ENCODE measurements at places on chromosomes 3 and 15.

- no peak for DNase-seq
These were observed 693 bp downstream of the DISP2 start for GRCh38 chr15:40358471-40359353.

DNA sequence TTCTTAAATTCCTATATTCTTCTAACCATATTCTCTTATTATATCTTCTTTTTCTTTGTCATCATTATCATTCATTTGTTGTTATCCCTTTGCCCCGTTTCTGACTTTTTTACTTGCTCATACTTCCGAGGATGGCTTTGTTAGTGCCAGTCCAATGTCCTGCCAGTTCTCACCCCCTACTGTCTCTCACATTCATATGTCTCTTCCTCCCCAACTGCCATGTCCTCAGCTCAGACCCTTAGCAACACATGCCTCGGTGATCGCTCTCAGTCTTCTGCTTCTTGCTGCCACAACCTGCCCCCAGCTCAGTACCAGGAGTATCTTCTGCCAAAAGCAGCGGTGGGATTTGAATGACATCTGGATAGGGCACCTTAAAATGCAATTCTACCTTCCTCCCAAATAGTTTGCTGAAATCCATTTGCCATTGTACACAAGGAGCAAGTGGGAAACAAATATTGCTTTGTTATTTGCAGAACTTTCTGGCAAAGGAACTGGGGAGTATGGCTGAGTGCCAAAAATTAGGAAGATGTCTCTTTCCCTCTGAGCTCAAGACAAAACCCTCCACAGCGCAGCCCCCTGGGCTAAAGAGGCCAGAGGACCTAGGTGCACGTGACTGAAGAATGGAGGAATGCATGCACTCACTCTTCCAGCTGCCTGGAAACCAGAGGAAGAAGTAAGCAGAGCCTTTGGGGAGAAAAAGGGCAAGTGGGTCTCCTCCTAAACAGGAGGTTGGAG, 57.7 kb upstream of the CTNNB1 start:
- no peak for DNase-seq

GRCh38 chr3:194220901-194221326, 85.0 kb downstream of the HES1 start:
- DNase-seq: no peak

DNA sequence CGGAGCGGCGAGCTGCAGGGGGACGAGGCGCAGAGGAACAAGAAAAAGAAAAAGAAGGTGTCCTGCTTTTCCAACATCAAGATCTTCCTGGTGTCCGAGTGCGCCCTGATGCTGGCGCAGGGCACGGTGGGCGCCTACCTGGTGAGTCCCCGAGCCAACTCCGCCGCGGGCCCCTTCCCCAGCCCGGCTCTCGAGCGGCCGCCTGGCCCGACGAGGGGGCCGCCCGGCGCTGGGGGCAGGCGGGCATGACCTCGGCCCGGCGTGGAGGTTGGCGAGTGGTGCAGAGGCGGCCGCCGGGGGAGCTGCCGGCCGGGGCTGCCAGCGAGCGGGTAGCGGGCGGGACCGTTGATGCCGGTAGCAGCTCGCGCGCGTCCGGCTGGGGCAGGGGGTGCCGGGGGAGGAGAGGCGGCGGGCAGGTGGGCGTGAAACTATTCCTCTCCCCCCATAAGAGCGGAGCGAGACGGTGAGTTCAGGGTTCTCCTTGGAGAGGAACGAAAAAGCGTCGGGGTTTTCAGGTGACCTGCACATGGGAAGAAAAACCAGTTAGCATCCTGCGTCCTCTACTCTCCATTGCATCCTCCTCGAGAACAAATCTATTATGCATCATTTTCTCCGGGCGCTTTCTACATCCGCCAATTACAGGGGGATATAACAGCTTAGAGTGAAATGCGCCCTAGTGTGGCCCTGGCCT, 585 bp downstream of the SLCO3A1 start:
- DNase-seq: peak; percentile 23

DNA sequence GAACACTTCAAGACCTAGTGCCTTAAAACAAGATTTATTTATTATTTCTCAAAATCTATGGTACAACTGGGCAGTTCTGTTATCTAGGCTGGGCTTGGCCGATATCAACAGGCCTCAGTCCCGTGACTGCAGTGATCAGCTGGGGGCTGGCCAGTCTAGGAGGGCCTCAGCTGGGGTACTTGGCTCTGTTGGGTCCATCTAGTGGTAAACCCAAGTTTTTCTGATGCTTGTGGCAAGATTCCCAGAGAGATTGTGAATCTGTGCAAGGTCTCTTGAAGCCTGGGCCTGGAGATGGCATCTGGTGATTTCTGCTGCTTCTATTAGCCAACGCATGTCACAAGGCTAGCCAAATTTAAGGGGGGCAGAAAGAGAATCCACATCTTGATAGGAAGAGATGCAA, 482.4 kb upstream of the SGO1 start:
- DNase-seq: no peak

DNA sequence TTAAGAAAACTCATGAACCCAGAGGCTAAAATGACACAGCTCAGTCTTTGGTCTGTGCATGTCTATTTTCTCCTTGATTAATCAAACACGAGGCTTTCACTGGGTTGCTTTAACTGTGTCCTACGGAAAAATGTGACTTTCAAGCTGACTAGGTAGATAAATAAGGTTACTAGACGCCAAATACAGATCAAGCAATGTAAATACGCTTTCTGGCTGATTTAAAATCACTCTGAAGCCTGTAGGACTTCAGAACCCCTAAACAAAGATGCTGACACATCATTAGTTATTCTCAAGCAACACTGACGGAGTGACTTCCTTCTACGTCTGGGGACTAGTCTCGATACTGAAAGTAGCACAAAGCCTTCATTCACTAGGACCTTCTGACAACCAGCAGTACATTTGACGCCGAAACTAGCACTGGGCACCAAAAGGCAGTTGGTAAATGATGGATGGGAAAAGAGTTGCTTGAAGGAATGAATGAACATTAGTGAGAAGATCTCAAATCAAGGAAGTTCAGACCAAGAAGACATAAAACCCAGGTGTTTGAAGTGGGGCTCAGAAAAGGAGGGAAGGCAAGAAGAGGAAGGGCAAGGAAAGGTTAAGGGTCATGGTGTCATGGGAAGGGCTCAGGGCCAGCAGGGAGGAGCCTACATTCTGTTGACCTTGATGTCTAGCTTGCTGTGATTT, 67.1 kb upstream of the CDV3 start:
- DNase-seq: peak; percentile 57

DNA sequence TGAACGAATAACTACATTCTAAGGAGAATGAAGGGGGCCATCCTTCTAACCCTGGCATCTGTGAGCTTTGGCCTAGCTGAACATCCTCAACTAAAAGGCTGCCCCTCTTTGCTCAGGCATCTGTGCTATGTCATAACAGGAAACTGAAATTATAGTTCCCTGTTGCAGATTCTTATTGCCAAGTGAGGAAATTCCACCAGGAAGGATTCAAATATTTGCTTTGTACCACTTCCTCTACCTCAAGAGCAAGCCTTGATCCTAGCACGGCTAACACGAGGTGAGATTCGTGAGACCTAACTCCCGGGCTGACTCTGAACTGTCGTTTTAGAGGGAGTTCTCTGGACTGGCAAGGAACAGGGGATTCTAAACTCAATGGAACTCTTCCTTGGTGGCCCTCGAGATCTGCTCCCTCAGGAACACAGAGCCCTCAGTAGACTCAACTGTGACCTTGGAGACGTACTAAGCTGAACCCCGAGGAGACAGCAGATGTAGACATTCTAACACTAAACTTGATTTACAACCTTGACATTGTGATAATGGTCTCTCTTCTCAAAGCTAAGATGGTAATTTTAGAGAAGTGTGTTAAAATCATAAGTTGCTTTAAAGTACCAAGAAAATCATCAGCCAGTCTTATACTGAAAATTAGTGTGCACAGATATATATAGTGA, 4.2 kb downstream of the SPG21 start:
- DNase-seq: peak; percentile 90

DNA sequence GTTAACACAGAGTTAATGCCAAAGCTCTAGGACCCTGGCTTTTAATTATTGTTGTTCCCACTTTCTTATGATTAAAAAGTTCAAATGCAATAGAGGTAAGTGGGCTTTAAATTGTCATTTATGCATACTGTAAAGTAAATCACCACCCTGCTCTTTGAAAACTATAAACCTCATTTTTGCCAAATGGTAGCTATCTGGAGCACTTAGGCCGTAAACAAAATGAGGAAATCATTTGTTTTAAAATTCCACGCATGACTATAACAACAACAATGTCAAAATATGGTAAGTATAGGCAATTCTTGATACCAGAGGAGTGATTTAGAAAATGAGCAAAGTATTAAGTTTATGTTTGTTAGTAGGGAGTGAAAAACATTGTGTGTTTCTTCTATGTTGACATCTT, 1.8 kb downstream of the UNC13C start:
- no peak for DNase-seq

DNA sequence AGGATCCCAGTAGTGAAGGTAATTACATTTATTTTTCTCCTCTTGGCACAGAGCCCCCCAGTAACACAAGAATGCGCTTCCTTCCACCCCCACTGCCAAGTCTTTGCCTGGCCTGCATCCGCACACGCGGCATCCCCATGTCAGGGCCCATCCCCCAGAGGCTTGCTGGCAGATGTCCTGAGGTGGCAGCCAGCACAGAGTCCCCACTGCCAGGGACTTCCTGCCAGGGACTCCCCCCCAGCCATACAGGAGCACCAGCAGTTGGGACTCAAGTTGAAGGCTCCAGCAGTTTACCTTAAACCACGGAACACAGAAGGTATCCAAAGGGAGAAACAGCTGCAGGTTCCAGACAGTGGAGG, 41.0 kb downstream of the MEGF11 start:
- DNase-seq: no peak

GRCh38 chr3:73577704-73578103, 47.0 kb downstream of the PDZRN3 start:
- no peak for DNase-seq

GRCh38 chr15:70199124-70199482, 101.4 kb upstream of the TLE3 start:
- no peak for DNase-seq

DNA sequence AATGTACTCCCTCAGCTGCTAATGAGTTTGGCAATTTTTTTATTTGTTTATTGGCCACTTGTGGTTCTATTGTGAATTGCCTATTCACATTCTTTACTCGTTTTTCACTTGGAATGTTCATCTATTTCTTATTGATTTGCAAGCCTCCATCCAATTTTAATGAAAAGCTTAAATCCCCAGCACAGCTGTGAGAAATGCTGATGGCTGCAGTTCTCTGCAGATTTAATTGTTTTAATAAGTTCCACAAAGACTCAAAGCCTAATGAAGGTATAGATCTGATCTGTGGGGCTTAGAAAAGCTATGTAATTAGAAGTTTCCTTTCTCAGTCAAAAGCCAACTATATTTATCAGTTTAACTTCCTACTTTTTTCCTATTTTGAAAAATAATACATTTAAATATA, 41.5 kb downstream of the LYZL4 start:
- no peak for DNase-seq

GRCh38 chr3:120450600-120451271, at the start of gene FSTL1:
FSTL1 (minus strand) TSS chr3:120450992; CDS start chr3:120450746, 246 bp downstream.
- DNase-seq: peak; percentile 3

DNA sequence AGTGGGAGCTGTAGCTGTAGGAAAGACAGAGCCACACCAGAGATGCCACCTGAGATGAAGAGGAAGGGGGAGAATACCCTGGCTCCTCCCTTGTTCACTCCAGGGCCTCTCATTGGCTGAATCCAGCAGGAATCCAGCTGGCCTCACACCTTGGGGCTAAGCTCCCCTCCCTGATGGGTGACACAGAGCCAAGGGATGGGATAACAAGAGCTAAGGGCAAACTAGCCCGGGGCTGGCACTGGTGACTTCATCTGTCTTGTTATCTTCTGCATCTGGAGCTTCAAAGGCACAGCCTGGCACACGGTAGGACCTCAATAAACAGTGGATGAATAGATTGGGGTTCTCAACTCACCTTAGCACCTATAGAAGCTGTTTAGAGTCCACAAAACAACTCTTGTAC, 13.8 kb upstream of the GATA2 start:
- DNase-seq: no peak

DNA sequence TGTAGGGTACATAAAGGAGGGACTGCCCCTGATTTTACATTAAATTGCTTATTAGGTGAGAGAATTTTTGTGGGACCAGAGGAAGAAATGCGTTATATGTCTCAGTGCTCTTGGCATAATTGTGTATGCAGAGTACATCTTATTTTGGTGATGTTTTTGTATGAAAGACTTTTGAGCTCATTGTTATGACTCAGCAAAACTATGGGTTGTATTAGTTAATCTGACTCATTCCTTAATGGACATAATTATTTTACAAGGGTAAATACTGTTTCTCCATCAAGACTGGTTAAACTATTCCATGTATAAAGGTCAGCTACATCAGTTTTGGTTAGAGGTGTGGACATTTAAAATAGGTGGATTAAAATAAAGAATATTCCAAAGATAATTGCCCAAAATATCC, 156.8 kb downstream of the ALCAM start:
- DNase-seq: no peak

- DNase-seq: no peak
These were observed 38.5 kb downstream of the PYDC2 start for GRCh38 chr3:191499307-191500080.

- DNase-seq: no peak
These were observed 266.0 kb downstream of the MAGI1 start for GRCh38 chr3:65772758-65773157.

GRCh38 chr3:42130329-42131070, 39.3 kb downstream of the TRAK1 start:
- no peak for DNase-seq

DNA sequence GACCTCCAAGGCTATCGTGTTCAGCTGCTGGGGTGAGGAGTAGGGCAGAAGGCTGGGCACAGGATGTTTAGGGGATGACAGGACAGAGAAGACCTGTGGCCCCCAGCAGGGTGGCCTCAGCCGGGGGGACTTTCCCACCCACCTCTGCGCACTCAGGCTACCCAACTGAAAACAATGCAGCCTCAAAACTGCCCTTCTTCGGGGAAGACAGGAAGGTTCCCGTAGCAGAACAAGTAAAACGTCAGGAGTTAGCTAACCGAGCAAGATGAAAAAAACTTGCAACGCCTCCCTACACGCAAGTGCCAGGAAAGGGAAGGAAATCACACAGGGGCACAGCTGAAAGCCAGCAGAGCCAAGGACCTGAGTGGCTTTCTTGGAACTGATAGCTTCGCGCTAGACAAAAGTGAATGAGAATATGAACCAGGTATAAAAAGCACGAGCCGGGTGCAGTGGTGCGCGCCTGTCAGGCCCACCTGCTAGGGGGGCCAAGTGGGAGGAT, 38.4 kb upstream of the FURIN start:
- DNase-seq: peak; percentile 85

DNA sequence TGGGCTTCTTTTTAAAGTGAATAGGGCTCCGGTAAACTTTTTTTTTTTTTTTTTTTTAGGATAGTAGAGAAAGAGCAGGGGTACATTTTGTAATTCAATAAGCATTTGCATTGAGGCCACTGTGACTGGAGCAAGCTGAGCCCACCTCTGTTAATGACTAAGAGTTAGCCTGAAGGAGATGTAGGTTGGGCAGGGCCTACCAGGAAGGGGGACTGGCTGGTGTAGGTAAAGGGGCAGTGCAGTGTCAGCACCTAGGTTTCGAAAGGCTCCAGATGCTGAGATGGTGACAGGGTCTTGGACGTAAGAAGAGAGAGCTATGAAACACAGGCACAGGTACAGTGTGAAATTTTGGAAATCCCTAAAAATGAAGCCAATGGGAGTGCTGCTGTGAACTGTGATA, 30.7 kb downstream of the LPP start:
- DNase-seq: no peak

GRCh38 chr3:29385046-29385830, 104.4 kb downstream of the RBMS3 start:
- no peak for DNase-seq

Data from inflammatory macrophage treated with lipopolysaccharide for 1 hour (primary cell).